ENCODE measurements at places on chromosomes 5 and 9.

DNA sequence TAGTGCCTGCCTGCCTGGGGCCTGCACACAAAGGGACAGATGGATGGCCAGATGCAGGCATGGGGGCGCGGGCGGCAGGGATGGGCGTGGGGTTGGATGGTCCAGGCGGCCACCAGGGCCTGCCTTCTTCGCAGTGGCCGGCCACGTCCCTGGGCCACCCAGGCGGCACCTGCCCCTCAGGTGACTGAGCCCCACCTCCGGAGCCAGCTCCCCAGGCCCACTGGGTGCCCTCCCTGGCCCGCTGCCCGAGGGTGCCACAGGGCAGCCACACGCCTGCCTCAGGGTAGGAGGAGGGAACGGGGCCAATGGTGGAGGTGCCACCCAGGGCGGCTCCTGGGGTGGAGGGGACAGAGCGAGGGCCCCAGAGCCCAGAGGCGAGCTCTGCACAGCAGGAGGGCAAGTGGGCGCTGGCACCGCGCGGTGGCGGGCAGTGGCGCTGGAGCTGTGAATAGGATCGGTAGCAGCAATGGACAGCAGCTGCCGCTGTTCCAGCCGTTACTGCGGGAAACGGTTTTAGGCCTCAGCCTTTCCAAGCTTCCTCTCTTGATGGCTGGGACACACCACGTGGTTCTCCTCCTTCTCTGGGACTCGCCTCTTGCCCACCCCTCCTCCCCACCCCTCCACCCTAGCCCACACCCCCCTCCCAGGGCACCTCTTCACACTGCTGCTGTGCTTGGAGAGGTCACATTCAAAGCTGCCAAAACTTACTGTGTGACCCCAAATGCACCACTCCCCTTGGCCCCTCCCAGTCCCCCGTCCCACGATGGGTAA lies 19.1 kb downstream of the LHX3 start:
- DNase-seq = no peak

- DNase-seq = peak; percentile 97
These were observed at the start of gene ADAMTS6 for GRCh38 chr5:65481635-65482295. TSS of gene ADAMTS6 (minus strand) at chr5:65481920. CDS start at chr5:65473673, 8,247 bp downstream.

GRCh38 chr9:98977813-98978212 lies 34.1 kb downstream of the COL15A1 start:
- no peak for DNase-seq

GRCh38 chr5:81837667-81838306 lies 86.9 kb upstream of the SSBP2 start:
- DNase-seq = no peak

GRCh38 chr5:963673-964531 lies 44.7 kb upstream of the NKD2 start:
- DNase-seq = peak; percentile 65

- DNase-seq = peak; percentile 65
These were observed 1.5 kb upstream of the GABBR2 start for GRCh38 chr9:98709968-98710965.

Measured in muscle of arm (tissue), 14 donors.